ENCODE measurements at places on chromosomes 2 and 18.

DNA sequence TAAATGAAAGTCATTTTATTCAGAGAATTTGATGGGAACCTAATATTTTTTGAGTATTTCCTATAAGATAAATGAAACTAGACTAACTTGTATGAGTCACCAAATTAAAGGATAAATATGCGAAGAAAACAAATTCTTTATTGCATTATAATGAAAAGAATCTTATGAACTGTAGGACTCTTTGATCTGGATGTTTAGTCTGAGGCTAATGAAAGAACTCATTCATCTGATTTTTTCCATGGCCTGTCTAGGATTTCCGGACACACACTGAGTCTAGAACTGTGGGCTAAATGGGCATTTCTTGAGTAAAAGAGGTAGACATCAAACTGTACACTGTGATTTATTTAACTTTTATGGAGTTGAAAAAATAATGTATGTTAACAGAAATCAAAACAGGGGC is 43.0 kb downstream of the ZNF519 start:
- DNase-seq: no peak

DNA sequence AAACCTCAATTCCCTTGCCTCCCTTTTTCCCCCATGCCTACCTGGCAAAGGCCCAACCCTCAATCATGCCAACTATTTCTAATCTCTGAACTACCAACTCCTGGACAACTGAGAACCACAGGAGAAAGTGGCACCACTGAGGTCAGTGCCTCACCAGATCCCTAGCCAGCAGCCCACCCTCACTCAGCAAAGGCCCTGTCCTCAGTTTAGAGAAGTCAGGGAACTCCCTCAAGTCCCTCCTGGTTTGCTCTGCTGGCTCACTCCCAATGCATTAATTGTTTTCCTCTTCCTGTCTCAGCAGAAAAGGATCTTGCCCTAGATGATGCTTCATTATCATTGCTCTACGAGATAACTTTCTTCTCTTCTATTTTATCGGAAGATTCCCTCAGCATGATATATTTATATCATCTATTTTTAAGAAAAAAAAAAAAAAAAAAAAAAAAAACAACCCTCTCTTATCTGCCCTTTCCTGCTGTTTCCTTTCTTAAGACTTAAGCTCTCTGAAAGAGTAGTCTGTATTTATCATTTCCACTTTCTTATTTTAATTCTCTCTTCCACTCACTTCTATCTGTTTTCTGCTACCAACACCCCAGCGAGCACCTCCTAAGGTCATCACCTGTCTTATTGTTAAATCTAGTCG is 22.7 kb upstream of the ZBTB14 start:
- no peak for DNase-seq

- DNase-seq: no peak
Observed at GRCh38 chr2:13227578-13227977, 510.8 kb downstream of the TRIB2 start.

GRCh38 chr2:209556354-209556961 is 132.6 kb downstream of the MAP2 start:
- DNase-seq: no peak

DNA sequence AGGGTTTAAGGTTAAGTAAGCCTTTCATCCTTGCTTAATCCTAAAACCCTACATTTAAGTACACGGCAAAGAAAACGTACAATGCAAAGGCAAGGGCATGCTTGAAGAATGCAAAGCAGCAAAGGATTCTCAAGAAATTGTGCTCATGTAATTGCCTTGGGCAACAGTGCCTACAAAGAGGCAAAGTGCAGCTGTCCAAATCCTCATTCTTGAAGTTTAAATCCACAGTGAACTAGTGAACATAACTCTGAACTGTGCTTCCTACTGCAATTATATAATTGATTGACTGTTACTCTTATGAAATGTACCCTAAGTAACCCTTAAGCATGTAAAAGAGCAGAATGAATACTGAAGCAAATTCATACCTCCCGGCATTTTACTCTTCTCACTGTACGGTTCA is 85.4 kb downstream of the MAP3K20 start:
- DNase-seq: no peak
